ELR (cell line): ENCODE measurements at places on chromosomes 1 and 21.

GRCh38 chr1:27137544-27138075 lies 17.3 kb downstream of the SLC9A1 start:
- DNase-seq, result peak; percentile 79

GRCh38 chr21:35025206-35026152 lies 23.6 kb downstream of the RUNX1 start:
- no peak for DNase-seq

DNA sequence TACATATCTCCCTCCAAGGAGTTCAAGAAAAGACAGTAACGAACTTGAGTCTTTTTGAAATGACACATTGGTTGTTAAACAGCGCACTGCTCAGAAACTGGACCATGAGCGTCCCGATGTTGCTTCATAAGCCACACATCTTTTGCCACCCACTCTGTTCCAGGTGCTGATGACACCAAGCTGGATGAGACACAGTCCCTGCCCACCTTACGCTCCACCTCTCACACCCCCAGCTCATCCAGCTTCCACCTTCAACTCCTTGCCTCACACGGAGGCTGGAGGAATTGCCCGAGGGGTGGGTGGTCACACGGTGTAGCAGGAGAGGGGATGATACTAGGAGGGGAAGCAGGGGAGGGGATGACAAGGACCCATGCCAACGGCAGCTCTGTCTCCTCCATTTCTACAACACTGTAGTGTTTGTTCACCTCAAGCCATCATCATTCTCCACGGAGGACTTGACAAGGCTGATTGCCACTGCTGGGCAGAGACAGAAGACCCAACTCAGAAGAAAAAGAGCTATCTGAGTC lies 148.5 kb upstream of the TNR start:
- no peak for DNase-seq

DNA sequence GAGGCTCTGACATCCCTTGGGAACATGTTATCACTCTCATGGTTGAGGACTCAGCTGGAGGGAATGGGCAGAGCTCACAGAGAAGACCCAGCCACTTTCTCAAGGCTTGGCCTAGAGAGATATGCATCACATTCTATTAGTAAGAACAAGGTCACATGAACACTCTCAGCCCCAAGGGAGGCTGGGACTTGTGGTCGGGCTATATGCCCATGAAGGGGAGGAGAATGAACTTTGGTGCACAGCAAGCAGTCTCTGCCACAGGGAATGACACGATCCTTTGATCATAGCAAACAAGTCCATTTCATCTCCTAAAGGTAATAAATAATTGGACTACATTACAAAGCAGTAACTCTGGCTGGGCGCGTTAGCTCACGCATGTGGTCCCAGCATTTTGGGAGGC lies 105.7 kb downstream of the SYF2 start:
- peak; percentile 12 for DNase-seq

DNA sequence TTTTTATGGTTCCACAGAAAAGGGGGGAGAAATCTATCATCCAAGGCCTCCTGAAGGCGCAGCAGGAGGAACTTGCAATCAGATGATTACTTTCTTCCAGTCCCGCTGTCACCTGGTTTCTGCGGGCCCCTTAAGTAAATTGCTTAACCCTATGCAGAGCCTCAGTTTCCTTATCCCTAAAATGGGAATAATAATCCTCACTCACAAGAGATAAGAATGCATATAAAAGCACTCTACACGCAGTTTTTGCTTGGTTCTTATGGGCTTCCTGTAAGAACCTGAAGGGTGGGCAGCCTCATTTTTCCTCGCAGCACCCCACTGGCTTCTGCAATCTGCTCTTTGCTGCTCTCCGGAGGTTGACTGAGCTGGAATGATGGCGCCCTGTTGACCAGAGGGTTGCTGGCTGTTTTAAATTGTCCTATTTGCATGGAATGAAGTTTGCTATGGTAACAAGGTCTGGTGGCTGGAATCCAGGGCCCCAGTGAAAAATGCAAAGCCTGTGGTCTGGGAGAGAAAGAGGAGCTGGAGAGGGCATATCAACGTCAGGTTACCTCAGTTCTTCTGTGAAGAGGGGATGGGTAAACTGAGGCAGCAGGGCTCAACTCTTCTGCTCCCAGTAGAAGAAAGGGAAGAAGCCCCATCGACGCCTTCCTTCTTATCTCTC lies 1.0 kb upstream of the KAZN start:
- no peak for DNase-seq

DNA sequence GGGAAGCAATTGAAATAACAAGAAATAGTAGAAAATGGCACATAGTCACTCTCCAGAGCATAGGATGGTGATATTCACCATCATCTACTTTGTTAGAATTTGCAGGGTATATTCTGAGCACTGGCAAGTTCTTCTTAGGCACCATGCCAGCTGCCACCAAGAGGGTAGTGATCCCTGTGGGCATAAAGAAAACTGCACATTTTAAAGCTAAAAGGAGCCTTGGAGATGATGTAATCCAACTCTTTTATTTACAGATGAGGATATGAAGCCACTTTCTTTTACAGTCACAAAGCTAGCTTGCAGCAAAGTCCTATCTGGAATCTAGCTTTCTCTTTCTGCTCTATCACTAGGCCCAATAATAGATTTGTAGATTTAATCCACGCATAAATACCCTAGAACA lies 69.0 kb downstream of the PTGER3 start:
- no peak for DNase-seq

DNA sequence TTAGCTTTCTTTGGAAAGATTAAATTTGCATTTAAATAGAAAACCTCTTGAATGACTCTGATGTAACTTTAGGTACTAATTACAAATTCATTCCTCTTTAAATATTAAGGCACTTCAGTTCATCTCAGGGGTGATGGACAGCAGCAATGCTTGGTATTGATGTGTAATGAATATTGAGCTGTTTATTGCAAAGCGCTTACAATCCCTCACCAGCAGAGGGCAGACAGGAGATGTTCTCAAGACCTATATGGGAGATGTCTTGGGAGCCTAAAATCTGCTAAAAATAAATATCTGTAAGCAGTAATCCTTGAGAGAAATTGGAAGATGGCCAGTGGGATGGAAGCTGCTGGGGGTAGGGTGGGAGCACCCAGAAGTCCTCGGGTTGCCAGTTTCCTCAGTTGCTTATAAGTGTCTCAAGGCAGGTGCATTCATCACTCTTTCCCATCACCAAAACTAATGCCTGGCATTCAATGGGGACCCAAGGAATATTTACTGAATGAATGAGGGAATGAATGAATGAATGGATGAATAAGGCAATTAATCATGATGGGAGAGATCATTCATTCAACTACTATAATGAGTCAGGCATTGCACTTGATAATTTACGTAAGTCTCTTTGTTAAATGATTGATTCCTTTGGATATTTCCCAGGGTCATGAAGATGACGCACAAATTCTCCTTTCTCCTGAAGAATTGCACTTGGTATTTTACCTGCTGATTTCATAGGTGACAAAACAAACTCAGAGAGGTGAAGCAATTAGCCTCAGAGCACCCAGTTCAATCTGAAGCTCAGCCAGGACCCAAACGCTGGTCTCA lies 2.3 kb downstream of the KLHDC8A start:
- DNase-seq, result peak; percentile 74

- DNase-seq, result peak; percentile 91
These were observed 56.9 kb upstream of the IVNS1ABP start for GRCh38 chr1:185373813-185374529.

- DNase-seq, result no peak
These were observed 10.1 kb downstream of the DOP1B start for GRCh38 chr21:36166705-36167104.

DNA sequence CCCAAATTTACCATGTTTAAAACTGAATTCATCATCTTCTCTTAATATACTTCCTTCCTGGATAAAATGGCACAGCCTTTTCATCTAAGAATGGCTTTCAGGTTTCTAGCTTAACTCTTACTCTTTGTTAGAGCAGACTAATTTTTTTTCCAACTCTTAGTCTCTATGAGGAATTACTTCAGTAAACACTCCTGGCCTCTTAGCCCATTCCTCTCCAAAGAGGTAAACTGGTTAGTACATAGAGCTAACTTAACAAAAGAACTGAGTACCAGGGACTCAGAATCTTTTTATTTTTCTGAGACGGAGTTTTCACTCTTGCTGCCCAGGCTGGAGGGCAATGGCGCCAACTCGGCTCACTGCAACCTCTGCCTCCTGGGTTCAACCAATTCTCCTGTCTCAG lies 21.1 kb downstream of the FOXJ3 start:
- DNase-seq, result no peak

GRCh38 chr1:88104236-88104635 lies 579.8 kb upstream of the PKN2 start:
- no peak for DNase-seq

GRCh38 chr1:54583871-54584270 lies 35.8 kb downstream of the ACOT11 start:
- DNase-seq, result no peak

- DNase-seq, result no peak
These were observed 155.3 kb upstream of the PKN2 start for GRCh38 chr1:88528792-88529191.

GRCh38 chr1:184753608-184754475 lies 816 bp downstream of the EDEM3 start:
- DNase-seq, result peak; percentile 53

DNA sequence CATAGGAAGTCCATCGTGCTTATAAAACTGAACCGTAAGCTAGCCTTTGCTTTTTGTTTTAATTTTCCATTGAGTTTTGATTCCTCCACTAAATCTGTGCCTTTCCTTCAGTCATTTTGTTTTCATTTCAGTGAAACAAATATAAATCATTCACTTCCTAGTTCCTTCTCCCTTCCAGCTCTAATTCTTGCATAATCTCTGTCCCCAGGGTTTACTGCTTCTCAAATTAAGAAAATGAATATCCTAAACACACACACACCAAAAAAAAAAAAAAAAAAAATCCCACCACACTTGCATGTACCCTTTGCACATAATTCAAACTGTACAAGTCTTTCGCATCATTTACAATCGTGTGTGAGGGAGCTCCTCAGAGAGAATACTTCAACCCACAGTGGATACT lies 6.8 kb downstream of the KCNH1 start:
- DNase-seq, result no peak

- DNase-seq, result no peak
These were observed 81.1 kb upstream of the BTG3 start for GRCh38 chr21:17693801-17694200.
